ENCODE measurements at places on chromosomes 7 and 10. TPM values are rescaled to one million over a fixed set of nuclear protein-coding genes. Genes with fewer than 3 reads are reported as not detected.

- DNase-seq = no peak
Observed at GRCh38 chr7:123185756-123186155, 14.0 kb downstream of the SLC13A1 start.

The OR6B1 gene
- not detected for total RNA-seq

- DNase-seq = peak; percentile 87
Observed at GRCh38 chr10:71547876-71548846, 151.4 kb downstream of the CDH23 start.

- no peak for DNase-seq
Observed at GRCh38 chr10:95545981-95546380, 15.2 kb downstream of the SORBS1 start.

DNA sequence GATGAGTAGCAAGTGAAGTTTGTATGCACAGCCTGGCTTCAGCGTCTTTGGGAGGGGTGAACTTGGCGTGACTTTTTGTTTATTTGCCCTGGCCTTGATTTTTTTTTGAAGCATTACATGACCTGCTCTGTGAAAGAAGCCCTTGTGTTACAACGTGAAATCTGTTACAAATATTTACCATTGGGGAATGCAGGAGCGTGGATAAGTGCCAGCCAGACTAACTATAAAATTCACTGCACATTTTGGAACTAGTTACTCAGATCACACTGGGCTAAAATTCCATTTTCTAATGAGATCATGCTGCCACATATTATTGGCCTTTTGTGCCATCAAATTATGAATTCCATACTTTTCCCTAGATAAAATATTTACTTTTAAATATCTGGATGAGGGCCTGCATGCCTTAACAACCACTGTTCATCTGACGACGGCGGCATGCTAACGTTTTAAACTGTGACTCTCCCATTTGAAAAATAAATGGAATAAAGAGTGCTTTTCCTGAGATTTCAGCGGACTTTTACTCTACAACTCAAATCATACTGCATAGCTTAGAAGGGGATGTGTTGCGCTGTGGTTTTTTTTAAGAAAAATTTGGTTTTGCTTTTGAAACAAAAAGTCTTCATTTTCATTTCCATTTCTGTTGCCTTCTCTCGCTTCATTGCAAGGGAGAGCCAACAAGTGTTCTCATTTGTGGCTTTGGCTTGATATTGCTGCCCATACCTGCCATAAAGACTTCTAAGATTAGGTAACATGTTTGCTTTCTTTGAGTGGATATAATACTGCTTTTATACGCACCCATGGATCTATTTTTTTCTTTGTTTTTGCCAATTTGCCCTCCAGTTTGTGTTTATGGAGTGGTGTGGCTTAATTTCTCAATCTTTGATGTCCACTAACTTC lies 352.2 kb downstream of the TFEC start:
- no peak for DNase-seq

The GIMAP1 gene
- not detected for total RNA-seq

DNA sequence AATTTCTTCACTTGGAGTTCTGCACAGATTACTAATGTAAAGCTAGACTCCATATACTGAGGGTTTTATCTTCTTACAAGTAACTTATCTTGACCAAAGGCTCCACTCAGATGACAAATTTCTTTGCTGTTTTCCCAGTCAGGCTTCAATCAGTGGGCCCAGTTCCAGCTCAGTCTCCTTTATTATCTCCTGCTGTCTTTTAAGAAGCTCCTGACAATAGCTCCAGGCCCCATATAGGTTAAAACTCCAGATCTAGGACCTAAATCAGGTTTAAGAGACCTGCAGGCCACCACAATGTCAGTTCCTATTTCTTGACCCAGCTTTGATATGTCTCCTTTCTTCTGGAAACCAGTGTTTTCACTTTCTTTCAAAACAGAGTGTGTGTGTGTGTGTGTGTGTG lies 165.2 kb downstream of the RELN start:
- DNase-seq = no peak

DNA sequence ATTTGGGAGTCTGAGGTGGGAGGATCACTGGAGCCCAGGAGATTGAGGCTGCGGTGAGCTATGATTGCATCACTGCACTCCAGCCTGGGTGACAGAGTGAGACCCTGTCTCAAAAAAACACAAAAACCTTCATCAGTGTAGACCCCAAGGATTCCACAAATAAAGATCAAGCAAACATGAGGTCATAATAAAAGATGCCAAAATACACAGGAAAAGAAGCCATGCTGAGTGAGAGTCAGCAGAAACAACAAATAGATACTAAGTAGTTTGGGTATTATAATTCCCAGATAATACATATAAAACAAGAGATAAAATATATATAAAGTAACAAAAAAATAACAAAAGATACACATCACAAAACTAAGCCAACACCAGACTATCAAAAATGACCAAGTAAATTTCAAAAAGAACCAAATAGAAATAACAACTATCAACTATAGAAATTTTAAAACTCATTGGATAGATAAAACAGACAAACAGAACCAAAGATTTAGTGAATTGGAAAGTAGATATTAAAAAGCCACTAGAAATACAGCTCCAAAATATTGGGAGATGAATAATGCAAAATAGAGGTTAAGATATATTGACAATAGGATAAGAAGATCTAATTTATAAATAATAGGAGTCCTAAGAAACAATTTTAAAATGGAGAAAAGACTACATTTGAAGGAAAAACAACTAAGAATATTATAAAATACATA lies 48.9 kb upstream of the FHIP2A start:
- no peak for DNase-seq

GRCh38 chr7:12731214-12731656 lies 43.8 kb downstream of the ARL4A start:
- no peak for DNase-seq

GRCh38 chr7:47232751-47233412 lies 349.0 kb downstream of the TNS3 start:
- DNase-seq = no peak

GRCh38 chr7:129110982-129111376 lies 33.5 kb upstream of the TSPAN33 start:
- DNase-seq = no peak
